ENCODE measurements at places on chromosomes 7 and 10. TPM values are rescaled to one million over a fixed set of nuclear protein-coding genes. Genes with fewer than 3 reads are reported as not detected.

The CTNNA3 gene
- under 0.01 TPM for total RNA-seq

The SKAP2 gene
- 16.7 TPM for total RNA-seq

The IQUB gene
- total RNA-seq = 0.83 TPM

The C10orf62 gene
- not detected for total RNA-seq

The TNRC18 gene
- total RNA-seq = 32.1 TPM

The ASB10 gene
- total RNA-seq = not detected

The DNAJC1 gene
- 46.2 TPM for total RNA-seq

The TAS2R16 gene
- not detected for total RNA-seq

The OR2F1 gene
- total RNA-seq = not detected
